Muscle of leg (tissue), 16 donors: ENCODE measurements at places on chromosomes 11 and 22. TPM values are rescaled to one million over a fixed set of nuclear protein-coding genes. Genes with fewer than 3 reads are reported as not detected.

COPB1 gene
- 81.8 TPM for polyA plus RNA-seq

CRYBB3 gene
- 0.19 TPM for polyA plus RNA-seq

CCDC89 gene
- 1.8 TPM for polyA plus RNA-seq

SLCO2B1 gene
- polyA plus RNA-seq: 19.3 TPM

OR51S1 gene
- polyA plus RNA-seq: not detected

OR8K3 gene
- polyA plus RNA-seq: not detected

GPHA2 gene
- 0.53 TPM for polyA plus RNA-seq

C22orf42 gene
- polyA plus RNA-seq: not detected

OR52I1 gene
- not detected for polyA plus RNA-seq

EFEMP2 gene
- polyA plus RNA-seq: 110 TPM

ELMOD1 gene
- 4.8 TPM for polyA plus RNA-seq

CARD18 gene
- polyA plus RNA-seq: 0.43 TPM

TMEM151A gene
- polyA plus RNA-seq: not detected

MYO7A gene
- polyA plus RNA-seq: 3.8 TPM

ROBO4 gene
- polyA plus RNA-seq: 40.7 TPM

CTSW gene
- polyA plus RNA-seq: 0.82 TPM

CCDC87 gene
- polyA plus RNA-seq: 0.11 TPM

ANO1 gene
- 5.1 TPM for polyA plus RNA-seq

SEPTIN3 gene
- 1.0 TPM for polyA plus RNA-seq

CALCA gene
- not detected for polyA plus RNA-seq

CASP1 gene
- 14.7 TPM for polyA plus RNA-seq

PKP3 gene
- polyA plus RNA-seq: 0.19 TPM

MS4A4A gene
- polyA plus RNA-seq: 17.9 TPM

TAF1D gene
- polyA plus RNA-seq: 122 TPM
